ENCODE measurements at places on chromosomes 12 and 14.

- no peak for DNase-seq
Measured at GRCh38 chr14:90426663-90427062, 29.8 kb downstream of the CALM1 start.

DNA sequence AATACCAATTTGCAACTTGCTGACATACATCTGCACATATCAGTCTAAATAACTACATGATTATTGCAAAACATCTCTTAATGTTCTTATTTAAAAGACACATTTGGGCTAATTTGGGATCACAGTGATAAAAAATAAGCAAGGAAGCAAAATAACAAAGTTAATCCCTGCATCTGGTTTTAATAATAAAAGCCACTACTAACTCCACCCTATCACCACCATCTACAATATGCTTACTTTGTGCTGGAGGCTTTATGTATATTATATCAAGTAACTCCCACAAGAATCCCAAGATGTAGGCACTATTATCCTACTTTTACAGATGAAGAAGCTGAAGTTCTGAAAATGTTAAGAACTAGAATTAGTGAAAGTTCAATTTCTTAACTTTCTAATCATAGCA is 45.7 kb downstream of the TAOK3 start:
- peak; percentile 16 for DNase-seq

DNA sequence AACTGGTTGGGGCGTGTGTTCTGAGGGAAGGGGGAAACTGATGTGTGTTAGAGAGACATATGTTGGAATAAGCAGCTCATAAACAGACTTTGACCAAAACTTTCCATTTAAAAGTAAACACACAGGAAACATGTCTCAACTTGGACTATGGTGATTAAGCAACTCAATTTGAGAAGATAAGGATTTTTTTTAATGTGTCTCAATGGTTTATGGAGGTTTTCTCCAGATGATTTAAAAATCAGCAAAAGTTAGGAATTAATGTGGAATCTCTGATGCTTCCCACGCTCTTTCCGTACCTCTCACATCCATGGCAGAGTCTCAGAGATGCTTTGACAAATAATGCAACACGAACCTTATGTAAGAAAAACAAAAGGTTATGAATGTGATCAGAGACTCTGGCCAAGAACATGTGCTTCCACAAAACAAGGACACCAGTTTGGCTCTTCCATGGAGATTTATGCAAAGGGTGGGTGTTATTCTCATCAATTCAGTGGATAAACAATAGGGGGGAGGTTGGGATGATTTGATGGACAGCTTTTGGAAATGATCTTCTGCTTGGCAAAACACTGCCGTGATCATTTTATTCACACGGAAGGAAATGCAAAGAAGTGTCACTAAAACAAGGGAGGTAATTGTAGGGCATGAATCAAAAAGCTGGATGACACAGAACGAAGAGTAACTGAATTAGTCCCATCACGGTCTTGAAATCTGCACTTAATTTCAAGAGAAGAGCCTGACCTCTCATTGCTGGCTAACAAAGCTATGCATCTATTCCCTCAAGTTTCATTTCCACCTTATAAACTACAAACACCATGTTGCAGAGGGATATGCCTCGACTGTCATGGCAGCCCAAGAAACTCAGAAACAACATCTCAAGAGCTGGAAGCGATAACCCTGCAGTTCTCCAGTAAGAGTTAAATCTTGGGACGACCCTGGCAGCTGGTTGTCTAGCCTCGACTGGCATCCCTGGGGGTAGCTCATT is 76.5 kb downstream of the FOXN3 start:
- no peak for DNase-seq

DNA sequence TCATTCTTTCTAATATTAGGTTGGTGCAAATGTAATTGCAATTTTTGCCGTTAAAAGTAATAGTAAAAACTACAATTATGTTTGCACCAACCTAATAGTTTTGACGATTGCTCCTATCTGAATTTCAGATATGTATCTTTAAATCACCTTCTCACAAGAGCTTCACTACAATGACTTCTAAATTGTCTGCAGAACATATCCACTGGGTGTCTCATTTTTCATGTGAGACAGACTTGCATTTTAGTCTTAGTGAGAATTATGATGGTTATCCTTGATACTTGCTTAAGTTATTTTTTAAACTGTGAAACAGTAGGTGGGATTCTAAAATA is 84.6 kb downstream of the ITPR2 start:
- no peak for DNase-seq

DNA sequence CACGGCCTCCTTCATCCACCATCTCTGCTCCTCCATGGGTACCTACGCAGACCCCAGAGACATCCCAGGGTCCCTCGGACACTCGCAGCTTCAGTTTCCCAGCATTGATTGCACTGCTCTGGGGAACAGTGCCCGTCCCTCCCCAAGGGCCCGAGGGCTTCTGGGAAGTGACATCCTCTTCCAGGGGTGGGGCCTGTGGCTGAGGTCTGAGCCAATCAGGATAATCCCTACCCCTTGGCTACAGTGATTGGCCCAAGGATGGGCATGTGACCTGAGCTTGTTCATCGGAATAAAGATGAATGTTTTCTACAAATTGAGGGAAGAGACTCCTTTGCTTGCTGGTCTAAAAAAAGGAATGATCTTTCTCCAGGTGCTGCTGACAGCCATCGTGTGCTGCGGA is 37.3 kb upstream of the MYL2 start:
- no peak for DNase-seq

GRCh38 chr12:91563011-91563765 is 380.6 kb upstream of the DCN start:
- DNase-seq, result no peak

DNA sequence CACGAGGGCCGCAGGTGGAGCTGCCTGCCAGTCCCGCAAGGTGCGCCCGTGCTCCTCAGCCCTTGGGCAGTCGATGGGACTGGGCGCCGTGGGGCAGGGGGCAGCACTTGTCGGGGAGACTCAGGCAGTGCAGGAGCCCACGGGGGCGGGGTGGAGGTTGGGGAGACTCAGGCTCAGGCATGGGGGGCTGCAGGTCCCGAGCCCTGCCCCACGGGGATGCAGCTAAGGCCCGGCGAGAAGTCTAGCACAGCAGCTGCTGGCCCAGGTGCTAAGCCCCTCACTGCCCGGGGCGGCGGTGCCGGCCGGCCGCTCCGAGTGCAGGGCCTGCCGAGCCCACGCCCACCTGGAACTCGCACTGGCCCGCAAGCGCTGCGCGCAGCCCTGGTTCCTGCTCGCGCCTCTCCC is 39.2 kb upstream of the P2RX7 start:
- DNase-seq, result no peak

DNA sequence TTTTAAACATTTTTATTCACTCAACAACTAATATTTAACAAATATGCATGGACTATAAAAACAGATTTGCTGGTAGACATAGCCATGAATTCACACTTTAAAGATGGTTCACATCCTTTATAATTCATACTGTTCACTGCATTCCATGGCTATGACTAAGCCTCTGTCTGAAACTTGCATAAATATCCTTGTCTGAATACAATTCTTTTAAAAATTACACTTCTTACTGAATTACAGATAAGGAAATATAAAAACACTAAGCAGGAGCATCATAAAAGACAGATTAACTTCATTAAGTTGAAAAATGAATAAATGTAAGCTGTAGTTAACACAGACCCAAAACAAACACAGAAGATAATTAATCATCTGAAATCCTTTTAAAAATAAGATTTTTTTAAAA is 53.8 kb downstream of the GXYLT1 start:
- DNase-seq, result no peak

GRCh38 chr12:120110550-120111501 is 5.7 kb downstream of the RAB35 start:
- no peak for DNase-seq

DNA sequence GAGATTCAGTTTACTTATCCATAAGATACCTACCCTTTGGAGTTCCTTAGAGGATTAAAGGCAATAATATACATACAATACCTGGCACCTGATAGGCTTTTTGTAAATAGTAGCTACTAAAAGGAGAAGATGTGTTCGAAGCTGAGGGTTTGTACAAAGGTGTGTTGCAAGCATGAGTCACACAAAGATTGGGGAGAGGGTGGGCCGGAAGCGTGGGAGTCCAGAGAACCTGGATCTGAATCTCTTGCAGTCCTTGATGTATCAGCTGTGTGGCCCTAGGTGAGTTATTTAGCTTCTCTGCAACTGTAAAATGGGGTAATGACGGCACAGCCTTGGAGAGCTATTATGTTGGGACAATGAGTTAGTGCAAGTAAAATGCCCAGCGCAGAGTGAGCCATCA is 61.6 kb upstream of the PSMC1 start:
- DNase-seq, result no peak

- DNase-seq, result no peak
Measured at GRCh38 chr12:131203666-131204415, 250.1 kb downstream of the ADGRD1 start.

GRCh38 chr14:96089401-96089800 is 50.2 kb downstream of the C14orf132 start:
- DNase-seq, result no peak

DNA sequence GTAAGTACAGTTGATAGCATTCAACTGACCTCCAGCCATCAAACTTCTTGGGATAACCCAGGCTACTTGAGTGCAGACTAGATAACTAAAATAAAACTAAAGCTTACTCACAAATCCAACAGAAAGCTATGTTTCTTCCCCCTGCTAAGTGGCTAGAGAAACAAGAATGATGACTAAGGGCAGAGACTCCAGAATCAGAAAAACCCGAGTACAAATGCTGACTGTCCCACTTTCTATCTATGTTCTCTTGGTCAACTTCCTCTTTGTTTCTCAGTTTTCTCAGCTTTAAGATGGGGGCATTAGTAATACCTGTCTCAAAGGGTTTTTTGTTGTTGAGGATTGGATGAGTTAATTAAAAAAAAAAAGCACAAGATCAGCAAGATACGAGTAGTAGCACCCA is 6.1 kb upstream of the NUAK1 start:
- no peak for DNase-seq

GRCh38 chr12:915090-915489 is 34.4 kb downstream of the RAD52 start:
- DNase-seq, result no peak

GRCh38 chr12:45959728-45960127 is 30.6 kb downstream of the SCAF11 start:
- no peak for DNase-seq

DNA sequence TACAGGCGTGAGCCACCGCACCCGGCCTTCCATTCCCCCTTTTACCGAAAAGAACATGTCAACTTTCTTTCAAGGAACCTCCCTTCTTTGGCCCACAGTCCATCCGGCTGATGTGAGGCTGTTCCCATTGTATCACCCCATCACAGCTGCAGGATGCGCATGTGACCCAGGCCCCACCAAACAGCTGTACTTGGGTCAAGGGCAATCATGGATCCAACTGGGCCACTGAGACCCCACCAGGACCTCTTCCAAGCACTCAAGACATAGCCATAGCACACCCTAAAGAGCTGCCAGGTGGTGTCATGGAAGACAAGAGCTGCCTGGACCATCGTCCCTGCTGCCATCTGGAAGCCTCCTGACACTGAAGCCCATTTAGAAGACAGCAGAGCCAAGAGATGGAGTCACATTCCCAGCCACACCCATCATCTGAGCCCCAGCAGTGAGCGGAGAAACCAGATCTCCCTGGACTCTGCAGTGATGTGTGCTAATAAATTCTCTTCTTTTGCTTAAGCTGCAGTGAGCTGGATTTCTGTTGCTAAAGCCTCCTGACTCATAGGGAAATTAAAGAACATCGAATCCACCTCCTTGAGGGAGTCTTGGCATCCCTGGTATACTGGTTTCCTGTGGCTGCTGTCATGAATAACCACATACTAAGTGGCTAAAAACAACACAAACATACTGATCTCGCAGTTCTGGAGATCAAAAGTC is 105.6 kb downstream of the KSR2 start:
- DNase-seq, result no peak

- DNase-seq, result no peak
Measured at GRCh38 chr12:51793201-51793600, 55.3 kb downstream of the FIGNL2 start.

DNA sequence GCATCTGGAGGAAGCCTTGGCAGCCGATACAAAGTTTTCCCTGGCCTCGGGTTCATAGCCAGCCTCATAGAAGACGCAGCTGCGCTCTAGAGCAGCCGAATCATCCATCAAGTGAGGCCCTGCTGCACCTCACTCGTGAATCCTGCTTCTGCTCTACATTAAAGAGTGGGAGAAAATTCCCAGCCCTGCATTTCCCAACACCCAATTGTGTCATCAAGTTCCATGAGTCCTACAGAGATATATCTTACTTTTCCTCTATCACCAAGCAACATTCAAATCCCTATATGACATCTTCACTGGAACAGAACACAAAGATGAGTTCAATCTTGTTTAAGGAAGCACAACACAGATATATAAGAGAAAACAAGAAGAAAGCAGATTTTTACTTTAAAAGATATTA is 139.3 kb downstream of the TTC7B start:
- peak; percentile 63 for DNase-seq

GRCh38 chr12:54427106-54427505 is 8.0 kb upstream of the ITGA5 start:
- no peak for DNase-seq

DNA sequence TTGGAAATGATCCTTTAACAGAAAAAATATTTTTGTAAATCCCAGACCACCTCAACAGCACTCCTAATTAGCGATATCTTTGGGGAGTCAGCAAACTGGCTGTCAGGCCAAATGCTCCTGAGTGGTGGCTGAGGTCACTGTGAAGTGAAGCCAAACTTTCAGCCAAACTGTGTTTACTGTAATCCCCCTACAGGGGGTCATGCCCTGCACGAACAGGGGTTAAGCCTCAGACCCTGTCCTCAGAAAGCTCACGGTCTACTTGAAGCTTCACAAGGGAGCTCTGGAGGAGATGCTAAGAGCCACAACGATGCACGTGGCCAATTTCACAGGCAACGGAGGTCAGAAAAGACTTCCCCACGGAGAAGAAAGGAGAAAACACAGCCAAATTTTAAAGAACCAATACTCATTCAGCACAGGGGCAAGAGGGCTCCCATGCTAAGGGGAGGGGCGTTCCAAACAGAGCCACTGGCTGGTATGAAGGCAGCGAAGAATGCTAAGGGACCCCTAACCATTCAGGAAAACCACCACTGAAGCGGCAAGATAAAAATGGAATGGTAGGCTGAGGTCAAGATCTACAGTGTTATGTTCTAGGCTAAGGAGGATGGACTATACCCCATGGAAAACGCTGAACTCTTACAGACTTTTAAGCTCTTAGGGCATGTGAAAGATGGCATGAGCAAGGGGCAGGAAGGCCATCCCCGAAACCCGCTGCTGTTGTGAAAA is 105.4 kb downstream of the ITPR2 start:
- DNase-seq, result no peak

- DNase-seq, result no peak
Measured at GRCh38 chr12:75437564-75437963, 43.0 kb upstream of the GLIPR1 start.

All from muscle of arm (tissue), 14 donors.